Posterior cingulate gyrus (tissue), 11 donors: ENCODE measurements at places on chromosomes 6 and 20.
A peak's percentile ranks its signal among the peaks of the same experiment; 100 is the strongest.

- no peak for DNase-seq
Observed at GRCh38 chr6:109768485-109768884, 77.4 kb downstream of the FIG4 start.

DNA sequence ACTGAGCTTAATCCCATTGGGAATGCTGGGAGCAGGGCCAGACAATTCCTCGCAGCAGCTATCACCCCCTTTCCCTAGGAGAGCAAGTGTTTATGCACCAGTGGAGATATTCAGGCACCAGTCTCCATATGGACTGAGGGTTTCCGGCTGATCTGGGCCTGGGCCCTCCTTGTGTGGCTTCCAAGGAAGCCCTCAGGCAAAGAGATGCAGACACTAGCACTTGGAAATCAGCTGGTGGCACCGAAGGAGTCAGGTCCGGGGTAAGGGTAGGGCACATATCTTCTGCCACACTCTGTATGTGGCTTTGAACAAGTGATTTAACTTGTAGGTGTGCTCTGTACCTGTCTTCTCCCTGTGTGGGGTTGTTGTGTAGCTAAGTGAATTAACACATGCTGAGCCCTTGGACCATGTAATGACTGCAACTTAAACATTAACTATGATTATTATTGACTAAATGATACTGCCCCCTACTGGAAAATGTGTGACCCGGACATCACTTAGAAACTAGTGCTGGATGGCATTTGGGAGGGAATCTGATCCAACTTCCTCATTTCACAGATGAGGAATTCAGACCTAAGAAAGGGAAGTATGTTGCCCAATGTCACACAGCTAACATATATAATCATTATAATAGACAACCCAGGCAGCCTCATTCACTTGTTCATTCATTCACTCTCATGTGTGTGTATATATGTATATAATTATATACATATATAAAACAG lies 19.3 kb upstream of the WFDC2 start:
- DNase-seq, result no peak

- DNase-seq, result no peak
Observed at GRCh38 chr6:43434943-43435342, 7.6 kb downstream of the ABCC10 start.

GRCh38 chr6:9398071-9398766 lies 962.9 kb upstream of the SLC35B3 start:
- no peak for DNase-seq

- DNase-seq, result no peak
Observed at GRCh38 chr20:49707118-49707517, 6.6 kb downstream of the B4GALT5 start.

GRCh38 chr20:10910535-10911178 lies 236.9 kb upstream of the JAG1 start:
- DNase-seq, result no peak

DNA sequence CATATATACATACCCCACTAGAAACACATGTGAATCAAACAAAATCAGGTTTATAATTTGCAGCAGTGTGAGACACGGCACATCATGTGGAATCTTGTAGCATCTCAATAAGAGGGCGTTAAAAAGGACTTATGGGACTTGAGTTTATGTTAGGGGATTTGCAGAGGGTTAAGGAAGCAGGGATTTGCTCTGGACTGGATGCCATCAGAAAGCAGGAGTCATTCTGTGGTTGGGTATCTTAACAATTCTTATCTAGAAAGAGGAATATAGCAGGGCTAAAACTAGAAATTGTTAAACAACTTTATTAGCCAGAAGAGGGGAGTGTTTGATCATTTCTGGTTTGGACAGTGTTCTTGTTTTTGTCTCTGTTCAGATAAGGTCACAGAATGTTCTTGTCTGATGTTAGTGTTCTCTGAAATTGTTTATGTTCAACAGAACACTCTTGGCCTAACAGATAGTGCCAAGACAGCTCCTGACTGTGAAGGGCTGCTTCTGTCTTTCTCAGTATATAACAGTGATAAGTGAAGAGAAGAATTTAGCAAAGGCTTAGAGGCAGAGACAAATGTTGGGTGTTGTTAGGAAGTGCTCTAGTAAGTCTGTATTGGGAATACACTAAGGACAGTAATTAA lies 39.2 kb downstream of the LIN28B start:
- DNase-seq, result no peak

DNA sequence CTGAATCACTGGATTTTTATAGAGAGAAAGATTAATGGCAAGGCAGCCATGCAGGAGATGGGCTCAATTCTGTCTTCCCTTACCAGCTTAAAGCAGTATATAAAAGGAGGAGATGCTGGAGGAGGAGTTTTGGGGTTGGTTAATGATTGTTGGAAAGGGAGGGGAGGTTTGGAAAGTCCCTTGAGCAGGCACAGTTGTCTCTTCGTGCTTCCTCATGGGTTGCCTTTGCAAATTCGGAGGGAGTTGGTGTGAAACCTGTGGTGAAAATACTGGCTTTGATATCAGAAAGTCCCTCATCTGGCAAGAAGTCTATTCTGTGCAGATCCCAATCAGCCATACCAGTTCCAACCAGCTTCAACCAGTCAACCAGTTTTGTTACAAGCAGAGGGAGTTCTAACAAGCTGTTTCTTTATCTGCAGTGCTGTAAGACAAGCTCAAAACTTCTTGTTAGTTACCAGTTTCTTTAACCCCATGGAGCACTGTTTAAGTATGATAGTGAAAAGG lies 107.0 kb downstream of the HIVEP1 start:
- no peak for DNase-seq

DNA sequence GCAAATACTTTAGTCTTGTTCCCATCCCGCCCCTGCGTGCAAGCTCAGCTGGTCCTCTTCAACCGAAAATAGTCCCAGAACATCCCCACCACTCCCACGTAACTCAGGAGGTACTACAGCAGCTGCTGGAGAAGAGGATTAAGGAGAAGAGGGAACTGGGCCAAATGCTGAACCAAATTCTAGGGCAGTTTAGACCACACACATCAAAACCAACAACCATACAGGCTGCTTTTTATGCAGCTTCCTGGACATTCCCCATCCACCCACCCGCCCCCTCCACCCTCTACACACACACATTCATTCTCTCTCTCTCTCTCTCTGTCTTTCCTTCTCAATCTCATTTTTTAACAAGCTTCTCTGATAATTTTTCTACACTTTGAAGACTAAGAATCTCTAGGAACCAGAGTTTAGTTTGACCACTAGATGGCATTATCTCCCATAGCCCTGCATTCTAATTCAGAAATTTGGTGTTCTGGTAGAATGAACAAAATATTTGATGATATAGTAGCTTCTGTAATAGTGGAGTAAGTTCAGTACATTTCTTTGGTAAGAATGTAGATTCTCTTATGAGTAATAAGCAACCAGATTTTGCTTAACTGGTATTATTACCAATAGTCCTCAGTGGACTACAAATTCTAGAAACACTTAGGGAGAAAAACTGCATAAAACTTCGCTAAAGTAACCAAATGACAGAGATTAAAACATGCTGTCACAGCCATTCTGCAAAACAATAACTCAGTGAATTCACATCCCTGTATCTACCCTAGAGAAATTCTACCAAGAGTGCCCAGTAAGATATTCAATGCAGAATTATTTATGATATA lies 52.1 kb upstream of the BEND6 start:
- DNase-seq, result peak; percentile 91

DNA sequence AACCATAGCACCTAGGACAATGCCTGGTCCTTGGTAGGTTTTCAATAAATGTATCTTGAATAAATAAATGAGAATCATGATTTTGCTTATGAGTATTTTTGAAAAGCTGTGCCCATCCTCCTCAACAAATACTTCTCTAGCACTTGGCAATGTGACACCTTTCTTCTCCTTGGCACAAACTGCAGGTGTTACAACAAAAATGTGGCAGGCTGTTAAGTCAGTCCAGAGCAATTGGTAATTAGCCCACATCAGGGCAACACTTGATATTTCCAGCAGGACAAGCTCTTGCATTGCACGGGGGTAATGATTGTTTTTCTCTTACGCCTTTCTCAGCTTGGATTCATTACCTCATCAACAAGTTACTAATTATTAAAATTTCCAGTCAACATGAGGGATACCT lies 31.6 kb upstream of the SNX9 start:
- no peak for DNase-seq

DNA sequence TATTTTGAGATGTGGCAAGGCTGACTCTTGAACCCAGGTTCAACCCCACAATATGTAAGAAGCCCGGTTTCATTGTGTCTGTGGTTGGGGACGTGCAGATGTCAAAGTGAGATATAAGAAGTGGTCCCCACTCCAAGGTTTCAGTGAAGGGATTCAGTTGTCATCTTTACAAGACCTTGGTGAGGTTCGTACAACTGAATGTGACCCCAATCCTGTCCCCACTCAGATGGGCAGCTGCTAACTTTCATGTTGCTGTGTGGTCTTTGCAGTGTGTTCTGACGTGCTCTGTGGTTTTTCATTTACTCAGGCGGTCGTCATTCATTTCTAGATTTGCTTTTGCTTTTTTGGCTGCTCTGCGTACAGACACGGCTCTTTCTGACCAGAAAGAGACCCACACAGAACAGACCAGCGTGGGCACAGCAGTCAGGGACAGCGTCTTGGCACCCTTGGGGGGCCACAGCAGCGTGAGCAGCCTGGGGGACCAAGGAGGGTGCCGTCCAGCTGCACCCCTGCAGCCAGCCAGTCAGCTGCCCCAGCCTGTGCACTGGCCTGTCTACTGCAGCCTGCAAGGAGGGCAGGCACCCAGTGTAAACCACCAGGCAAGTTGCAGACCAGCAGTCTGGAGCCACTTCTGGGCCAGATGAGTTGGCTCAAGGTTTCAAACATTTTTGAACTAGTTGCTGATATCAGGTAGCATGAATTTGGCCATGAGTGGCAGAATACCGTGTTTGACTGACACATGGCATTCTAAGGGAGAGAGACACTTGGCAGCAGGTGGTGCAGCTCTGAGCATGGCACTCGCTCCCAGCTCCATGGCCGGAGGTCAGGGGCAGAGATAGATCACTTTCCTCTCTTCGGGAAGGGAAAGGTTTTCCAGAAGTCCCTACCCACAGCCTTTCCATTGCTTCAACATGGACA lies 49.4 kb upstream of the IRF4 start:
- DNase-seq, result no peak

GRCh38 chr6:111604259-111605099 lies 1.2 kb downstream of the TRAF3IP2 start:
- peak; percentile 49 for DNase-seq

DNA sequence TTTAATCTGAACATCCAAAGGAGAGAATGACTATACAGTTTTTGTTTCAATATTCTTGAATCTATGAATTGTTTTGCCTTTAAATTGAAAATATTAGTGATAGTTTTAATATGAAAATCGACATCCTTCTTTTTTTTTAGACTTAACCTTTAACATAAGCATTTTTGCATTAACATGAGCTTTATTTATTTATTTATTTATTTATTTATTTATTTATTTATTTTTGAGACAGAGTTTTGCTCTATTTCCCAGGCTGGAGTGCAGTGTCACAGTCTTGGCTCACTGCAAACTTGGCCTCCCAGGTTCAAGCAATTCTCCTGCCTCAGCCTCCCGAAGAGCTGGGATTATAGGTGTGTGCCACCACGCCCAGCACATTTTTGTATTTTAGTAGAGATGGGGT lies 27.6 kb downstream of the GJA1 start:
- no peak for DNase-seq

GRCh38 chr6:18400831-18401446 lies 13.8 kb downstream of the RNF144B start:
- no peak for DNase-seq

DNA sequence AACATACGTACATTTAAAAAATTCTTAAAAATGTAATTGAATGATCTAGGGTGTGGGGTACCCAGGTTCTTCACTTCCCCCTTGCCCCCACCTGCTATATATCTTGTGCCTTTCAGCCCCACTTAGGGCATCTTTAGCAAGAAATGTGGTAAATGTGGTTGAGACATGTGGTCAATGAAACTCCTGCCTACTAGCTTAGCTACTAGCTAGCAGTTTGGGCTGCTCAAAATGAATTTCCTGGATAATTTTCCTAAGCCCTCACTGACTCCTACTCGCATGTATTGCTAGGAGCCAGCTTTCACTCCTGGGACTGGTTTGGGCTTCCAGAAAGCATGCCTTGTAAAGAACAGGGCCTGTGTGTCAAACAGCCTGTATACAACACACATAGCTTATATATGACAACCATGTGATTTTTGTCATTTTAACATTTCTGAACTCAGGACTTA lies 257.3 kb downstream of the ATXN1 start:
- DNase-seq, result no peak

GRCh38 chr6:13495112-13495776 lies 7.8 kb upstream of the GFOD1 start:
- no peak for DNase-seq
